Stimulated activated CD4-positive, alpha-beta T cell treated with anti-CD3 and anti-CD28 coated beads, Interleukin-15, amount 100 ng/mL, for 1 hour (primary cell): ENCODE measurements at places on chromosomes 4 and X.

- no peak for DNase-seq
Measured at GRCh38 chrX:13165266-13166189, 121.1 kb upstream of the FAM9C start.

- DNase-seq = no peak
Measured at GRCh38 chr4:80071604-80072227, 1.3 kb downstream of the ANTXR2 start.

DNA sequence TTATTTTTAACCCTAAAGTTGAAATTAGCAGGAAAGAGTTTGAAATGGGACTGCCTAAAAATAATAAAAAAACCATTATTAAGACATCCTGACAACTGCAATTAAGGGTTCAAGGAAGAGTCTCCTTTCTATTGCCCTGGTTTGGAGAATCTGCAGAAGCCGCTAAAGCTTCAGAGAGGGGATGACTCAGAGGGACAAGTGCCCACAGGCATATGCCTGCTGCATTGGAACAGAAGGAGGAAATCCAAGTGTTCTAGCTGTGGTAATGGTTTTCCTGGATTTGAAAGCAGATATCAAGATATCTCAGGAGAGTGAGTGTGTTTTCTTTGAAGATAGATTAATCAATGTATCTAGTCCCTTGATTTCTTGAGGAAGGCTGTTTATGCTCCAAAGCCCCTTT lies 235.1 kb upstream of the TAPT1 start:
- no peak for DNase-seq

GRCh38 chr4:75494563-75494962 lies 19.6 kb downstream of the RCHY1 start:
- DNase-seq = no peak

DNA sequence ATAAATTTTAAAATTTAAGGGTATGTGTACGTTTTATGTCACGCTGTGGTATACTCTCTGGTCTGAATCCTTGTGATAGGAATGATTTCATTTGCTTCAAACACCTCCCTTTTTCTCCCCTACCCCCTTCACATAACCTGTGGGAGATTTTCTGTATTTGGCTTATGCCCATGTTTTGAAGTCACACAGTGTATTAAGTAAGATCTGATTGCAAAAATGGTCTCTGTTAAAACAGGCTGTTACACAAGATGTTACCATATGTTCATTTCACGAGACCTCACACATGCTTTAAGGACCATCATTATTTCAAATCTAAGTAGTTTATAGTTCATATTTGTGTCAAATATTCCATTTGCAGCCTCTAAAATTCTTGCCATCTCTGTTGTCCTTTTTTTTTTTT lies 63.5 kb downstream of the TMEM131L start:
- no peak for DNase-seq

GRCh38 chr4:14792702-14793227 lies 209.5 kb upstream of the CPEB2 start:
- DNase-seq = no peak

DNA sequence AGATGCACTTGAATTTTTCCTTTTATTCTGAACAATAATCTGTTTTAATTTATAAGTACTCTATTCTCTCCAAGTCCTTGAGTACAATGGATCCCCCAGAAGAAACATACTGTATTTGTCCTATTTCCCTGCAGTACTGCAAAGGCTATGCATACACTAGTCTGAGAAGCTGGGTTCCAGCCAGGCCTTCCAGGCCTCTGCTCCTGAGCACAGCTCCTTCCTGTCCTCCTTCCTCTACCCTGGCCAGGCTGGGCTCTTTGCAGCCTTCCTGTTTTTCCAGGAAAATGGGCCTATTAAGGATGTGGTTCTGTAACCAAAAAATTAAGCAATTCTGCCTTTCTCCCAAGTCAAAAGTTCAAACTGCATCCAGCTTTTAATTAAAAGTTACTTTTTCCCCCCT lies 68.0 kb upstream of the STIM2 start:
- no peak for DNase-seq

- no peak for DNase-seq
Measured at GRCh38 chrX:132271311-132271778, 52.1 kb upstream of the RAP2C start.

- DNase-seq = no peak
Measured at GRCh38 chr4:175457956-175458355, 354.1 kb downstream of the GPM6A start.

DNA sequence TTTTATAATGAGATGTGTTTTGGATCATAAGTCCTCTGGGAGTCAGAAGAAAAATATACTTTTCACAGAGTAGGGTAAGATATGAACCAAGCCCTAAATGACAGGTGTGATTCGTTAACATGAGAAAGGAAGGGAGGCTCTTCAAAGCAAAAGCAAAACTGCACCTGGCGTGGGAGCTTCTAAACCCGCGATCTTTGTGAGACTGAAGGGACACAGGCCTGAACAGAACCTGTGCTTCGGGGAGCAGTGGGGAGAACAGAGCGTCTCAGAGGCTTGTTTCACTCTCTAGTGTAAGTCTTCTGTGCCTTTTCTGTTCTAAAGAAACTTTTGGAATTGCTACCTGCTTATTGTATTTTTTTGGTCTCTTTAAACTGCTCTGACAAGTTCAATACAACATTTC lies 30.2 kb upstream of the CYP4V2 start:
- DNase-seq = no peak

DNA sequence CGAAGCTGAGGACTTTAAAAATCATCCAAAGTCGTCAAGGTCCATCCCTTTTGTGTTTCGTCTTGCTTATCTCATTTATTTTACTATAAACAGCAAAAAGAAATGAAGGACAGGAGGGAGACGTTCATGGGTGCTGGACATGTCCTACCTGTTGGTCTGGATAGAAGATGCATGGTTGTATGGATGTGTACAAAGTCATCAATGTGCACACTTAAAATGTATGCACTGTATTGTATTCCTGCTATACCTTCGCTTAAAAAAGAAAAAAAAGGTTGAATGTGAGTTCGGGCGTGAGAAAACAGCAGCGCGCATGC lies 313 bp upstream of the BLOC1S4 start:
- no peak for DNase-seq

DNA sequence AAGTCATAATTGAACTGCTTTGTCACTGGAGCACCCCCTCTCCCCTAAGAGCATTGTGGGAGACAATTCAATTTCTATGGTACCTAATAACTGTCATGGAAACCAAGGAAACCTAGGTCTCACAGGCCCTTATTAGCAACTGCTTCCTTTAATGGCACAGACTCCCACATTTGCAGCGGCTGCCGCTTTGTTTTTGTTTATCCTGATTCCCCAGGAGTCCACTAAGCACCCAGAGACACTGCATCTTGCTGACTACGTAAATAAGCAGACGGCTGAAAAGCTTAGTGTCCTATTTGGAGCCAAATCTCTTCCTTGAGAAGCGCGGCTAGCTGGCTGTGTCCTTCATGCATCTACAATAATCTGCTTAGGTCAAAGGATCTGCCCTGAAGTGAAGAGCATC lies 494.4 kb downstream of the TMA16 start:
- no peak for DNase-seq

DNA sequence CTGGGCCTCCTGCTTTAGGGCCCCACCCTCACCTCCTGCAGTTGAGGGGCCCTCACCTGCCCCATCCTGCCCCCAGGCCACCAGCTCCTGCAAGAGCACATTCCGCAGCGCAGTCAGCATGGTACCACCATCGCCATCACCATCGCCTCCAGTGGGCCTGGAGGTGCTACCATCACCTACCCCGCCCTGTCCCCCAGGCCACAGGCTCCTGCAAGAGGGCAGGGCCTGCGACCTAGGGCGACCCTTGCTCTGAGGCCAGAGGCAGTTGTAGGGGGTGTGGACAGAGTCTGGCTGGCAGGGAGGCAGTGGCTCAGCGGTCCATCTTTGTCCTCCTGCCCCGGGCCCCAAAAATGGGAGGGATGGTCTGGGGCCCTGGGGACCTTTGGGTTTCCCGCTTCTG lies 3.9 kb upstream of the HAUS7 start:
- no peak for DNase-seq

DNA sequence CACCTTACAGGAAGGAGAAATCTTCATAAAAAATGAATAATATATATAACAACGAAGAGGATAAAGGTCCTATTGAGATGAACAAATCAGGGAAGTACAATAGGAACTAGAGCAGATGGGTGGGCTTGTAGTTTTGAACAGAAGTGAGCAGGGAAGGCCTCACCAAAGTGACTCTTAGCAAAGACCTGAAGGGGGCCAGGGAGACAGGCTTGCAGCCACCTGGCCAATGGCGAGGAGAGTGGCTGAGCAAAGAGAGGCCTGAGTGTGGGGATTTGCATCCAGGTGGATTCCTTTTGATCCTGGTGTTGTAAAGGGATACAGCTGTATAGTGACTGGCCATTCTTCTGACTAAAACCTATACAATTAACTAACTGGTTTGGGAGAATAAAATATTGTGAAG lies 354.1 kb downstream of the CAMK2D start:
- no peak for DNase-seq

GRCh38 chr4:141081921-141082395 lies 51.3 kb downstream of the RNF150 start:
- DNase-seq = no peak

- DNase-seq = no peak
Measured at GRCh38 chrX:78378476-78379115, 51.2 kb upstream of the CYSLTR1 start.

GRCh38 chr4:109432696-109433095 lies 919 bp upstream of the SEC24B start:
- no peak for DNase-seq

GRCh38 chrX:9320940-9321339 lies 143.9 kb upstream of the TBL1X start:
- no peak for DNase-seq

DNA sequence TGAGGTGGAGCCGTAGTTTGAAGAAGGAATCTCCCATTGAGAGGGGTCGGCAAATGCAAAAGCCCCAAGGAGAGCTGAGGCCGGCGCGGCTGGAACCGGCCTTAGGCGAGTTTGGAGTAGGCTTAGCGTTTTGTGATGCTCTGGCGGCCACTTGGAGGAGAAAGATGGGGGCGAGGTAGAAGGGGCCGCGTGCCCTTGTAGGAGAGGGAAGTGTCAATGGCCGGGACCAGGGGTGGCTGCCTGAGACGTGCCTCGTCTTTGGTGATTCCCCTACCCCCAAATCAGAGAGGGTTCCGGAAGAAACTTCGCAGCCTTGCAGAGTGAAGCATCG lies 11.7 kb downstream of the MSX1 start:
- no peak for DNase-seq

- DNase-seq = no peak
Measured at GRCh38 chr4:30722359-30723200, 2.4 kb downstream of the PCDH7 start.

DNA sequence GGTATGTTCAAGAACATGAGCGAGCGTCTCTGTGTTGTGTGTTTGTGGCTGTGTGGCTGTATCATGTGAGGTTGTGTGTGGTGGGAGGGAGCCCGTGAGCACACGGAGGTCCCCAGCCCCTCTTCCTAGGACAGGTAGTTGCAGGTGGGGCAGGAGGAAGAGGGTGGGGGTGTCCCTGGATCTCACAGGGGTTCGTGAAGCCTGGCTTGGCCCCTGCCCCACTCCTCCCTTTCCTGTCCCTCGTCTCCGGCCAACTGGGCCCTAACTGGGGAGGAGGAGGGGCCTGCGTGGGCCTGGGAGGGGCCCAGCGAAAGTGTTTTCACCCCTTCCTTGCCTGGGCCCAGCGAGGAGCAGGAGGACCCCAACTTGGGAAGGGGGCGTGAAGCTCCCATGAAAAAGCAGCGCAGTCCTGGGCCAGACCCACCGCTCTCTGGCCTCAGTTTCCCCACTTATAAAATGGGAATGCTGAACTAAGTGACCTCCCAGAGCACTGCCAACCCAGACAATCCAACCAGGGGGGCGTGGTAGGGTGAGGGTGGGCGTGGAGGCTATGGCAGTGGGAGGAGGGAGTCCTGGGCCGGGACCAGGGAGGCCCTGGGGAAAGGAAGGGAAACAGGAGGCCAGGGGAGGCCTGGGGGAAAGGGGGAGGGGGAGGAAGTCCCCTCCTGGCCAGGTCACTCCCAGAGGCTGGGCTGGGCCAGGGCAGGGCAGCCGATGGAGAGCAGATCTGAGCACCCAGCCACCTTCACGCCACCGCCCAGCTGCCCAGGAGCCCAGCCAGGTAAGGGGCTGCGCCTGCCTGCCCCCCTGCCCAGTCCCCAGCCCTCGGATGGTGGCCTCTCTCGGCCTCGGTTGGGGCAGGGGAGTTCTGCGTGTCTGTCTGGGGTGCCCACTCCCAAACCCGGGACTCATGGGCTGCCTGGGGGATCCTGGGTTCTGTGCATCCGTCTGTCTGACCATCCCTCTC lies at the start of gene AVPR2:
AVPR2 (plus strand) TSS at position 683 of the 967 bp plus-strand sequence. CDS start 473 bp downstream, outside the sequence.
- DNase-seq = no peak

- DNase-seq = no peak
Measured at GRCh38 chr4:185282968-185283367, 73.6 kb downstream of the SNX25 start.

DNA sequence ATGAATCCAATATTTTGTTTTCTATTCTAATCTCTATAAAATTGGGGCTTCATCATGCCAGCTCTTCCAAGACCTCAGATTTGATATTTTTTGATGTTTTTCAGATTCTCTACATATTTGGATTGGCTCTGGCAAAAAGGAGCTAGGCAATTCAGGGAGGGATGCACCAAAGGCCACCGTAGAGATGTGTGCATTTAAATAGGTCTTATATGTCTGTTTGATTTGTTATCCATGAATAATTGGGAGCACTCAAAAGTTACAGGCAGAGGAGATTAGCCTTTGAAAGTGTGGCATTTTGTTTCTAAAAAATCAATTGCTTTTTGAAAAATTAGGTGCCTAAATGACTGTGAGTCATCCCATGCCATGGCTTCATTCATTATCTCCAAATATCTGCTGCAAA lies 147.1 kb upstream of the RPS6KA6 start:
- DNase-seq = no peak

GRCh38 chr4:8847764-8848163 lies 23.9 kb downstream of the HMX1 start:
- DNase-seq = no peak

DNA sequence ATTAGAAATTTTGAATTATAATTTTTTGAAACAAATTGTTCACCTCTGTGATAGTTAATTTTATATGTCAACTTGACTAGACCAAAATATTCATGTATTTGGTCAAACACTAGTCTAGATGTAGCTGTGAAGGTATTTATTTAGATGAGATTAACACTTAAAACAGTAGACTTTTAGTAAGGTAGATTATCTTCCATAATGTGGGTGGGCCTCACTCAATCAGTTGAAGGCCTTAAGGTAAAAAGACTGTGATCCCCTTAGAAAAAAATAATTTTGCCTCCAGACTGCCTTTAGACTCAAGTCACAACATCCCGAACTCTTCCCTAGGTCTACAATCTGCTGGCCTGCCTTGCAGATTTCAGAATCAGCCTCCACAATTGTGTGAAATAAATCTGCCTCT lies 177.3 kb upstream of the PABPC5 start:
- no peak for DNase-seq

- DNase-seq = no peak
Measured at GRCh38 chr4:54493862-54494261, 163.9 kb upstream of the KIT start.

- DNase-seq = no peak
Measured at GRCh38 chr4:186722796-186723291, 812 bp downstream of the FAT1 start.

DNA sequence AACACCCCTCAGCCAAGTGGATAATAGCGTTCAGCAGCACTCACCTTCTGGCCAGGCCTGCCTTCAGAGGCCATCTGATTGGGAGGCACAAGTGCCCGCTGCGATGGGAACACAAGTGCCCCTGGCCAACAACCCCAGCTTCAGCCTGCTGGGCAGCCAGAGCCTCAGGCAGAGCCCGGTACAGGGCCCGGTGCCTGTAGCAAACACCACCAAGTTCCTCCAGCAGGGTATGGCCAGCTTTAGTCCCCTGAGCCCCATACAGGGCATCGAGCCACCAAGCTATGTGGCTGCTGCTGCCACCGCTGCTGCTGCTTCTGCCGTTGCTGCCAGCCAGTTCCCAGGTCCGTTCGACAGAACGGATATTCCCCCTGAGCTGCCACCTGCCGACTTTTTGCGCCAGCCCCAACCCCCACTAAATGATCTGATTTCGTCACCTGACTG lies 55.9 kb upstream of the MTM1 start:
- no peak for DNase-seq
